Iris pigment epithelial cell (primary cell): ENCODE measurements at places on chromosomes 4 and X.
A peak's percentile ranks its signal among the peaks of the same experiment; 100 is the strongest.

DNA sequence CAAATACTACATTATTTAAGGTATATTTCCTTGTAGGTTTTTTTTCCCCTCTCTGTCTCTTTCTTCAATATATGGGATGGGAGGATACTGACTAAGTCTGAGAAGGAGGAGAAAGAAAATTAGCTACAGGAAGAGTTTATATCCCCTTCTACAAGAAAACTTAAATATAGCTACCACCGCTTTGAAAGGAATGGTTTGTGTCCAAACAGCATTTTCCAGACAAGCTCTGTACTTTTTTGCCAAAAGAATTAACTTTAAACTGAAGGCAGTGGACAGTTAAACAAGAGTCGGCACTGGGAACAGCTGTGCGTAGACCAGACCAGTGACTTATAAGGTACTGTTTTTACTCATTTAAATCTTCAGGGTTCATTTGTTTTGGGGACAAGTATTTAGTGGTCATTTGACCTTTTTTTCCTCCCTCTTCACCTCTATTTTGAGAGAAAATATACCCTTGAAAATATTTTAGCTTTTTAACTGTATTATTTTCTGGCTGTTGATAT lies 303.7 kb downstream of the ARHGAP24 start:
- DNase-seq = peak; percentile 53

- DNase-seq = no peak
Observed at GRCh38 chr4:58766763-58767162, 1656.6 kb upstream of the IGFBP7 start.

DNA sequence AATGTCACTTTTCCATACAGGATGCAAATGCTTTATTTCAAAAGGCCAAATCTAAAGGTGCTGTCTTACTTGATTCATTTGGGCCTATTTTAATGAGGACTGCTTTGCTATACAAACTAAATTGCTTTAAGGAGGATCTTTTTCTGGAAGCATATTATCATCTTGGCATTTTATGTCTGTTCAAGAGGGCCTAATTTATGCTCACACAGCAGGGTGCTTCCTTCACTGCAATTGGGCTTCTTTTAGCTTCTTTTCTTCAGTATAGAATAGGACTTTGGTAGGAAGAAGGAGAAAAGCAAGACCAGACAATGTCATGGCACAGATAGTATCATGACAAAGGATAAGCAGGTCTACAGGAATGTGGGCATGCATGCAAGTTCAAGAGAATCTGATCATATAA lies 222.4 kb upstream of the ANKRD50 start:
- DNase-seq = no peak

DNA sequence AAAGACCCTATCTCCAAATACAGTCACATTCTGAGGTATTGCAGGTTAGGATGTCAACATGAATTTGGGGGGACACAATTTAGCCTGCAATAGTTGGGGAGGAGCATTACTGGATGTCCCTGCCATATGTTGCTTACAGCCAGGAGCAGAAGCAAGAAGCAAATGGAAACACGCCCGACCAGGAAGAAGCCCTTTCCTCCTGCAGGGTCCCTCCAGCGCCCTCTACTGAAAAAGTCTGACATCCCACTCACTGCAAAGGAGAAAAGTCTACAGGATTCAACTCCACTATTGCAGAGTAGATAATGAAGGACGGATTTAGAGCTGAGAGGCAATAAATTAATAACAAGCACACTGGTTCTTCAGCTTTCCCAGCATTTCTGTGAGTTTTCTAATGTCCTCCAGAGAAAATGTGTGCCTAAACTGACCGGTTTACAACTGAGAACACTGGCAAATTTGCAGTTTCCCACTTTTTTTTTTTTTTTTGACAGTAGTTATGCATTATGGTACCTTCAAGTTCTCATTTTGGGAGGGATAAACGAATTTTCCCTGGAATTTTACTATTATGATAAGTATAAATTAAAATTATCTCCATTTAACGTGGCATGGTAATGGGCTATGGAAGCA lies 31.7 kb downstream of the COQ2 start:
- peak; percentile 82 for DNase-seq

DNA sequence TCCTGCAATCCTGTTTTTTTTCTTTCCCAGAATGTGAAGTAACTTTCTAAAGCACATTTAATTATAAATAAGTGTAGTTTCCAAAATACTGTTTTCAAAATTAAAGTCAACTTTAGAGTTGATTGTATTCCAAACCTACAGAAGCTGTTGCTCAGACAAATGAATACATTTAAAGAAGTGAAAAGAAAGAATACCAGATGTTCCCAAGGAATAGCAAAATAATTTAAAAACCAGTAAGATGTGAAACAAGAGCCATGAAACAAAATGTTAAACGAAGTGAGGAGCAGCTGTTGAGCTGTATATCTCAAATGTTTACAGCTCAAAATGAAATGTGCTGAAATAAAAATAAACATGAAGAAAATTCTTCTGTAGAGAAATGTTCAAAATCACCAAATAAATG lies 627.4 kb upstream of the NDST4 start:
- DNase-seq = no peak

DNA sequence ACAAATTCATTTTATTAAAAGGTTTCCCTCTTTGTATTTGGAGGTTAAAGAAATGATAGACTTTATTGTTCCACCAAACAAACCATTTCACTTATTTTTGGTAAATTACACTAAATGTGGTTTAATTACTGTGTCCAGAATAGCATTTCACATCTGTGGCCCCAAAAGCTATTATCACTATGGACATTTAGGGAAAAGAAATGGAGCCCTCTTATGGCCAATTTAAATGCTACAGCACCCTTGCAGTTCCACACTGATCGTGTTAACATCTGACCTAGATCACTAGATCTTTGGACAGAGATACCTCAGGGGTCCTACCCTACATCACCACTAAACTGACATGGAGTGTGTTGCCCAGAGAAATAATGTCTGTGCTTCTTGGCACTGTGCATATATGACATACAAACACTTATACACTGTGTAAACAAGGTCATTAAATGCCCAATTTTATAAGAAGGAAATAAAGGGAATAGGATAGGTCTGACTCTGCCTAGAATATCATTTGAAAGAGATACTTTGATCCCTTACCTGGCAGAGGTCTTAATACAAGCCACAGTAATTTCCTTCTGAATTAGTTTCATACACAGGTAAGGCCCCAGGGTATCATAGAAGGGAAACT lies 163.9 kb downstream of the KDR start:
- DNase-seq = peak; percentile 34
